ENCODE measurements at places on chromosomes 2 and 18.

GRCh38 chr18:1513519-1513918 is 608.8 kb downstream of the ADCYAP1 start:
- DNase-seq, result peak; percentile 24

- no peak for DNase-seq
Measured at GRCh38 chr2:219706823-219707281, 79.4 kb downstream of the SLC4A3 start.

- DNase-seq, result no peak
Measured at GRCh38 chr2:3597567-3597966, 2.7 kb downstream of the COLEC11 start.

- DNase-seq, result no peak
Measured at GRCh38 chr2:86350751-86351150, 13.3 kb upstream of the REEP1 start.

- DNase-seq, result peak; percentile 86
Measured at GRCh38 chr2:233247744-233248143, 3.7 kb upstream of the ATG16L1 start.

DNA sequence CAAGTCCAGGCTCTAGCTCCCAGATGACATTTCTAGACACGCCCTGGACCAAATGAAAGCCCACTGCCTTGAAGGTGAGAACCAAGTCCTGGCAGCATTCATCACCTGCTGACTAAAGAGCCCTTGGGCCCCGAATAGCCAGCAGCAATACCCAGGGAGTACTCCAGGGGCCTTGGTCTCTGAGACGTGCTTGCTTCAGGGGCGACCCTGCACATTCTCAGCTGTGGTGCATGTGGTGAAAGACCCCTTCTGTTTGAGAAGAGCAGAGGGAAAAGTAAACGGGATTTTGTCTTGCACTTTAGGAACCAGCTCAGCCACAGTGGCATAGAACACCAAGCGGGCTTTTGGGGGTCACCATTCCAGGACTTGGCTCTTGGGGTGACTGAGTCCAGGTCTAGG is 260.5 kb upstream of the MYT1L start:
- DNase-seq, result no peak

GRCh38 chr18:36522509-36522908 is 225.0 kb downstream of the FHOD3 start:
- no peak for DNase-seq

GRCh38 chr18:22822841-22823508 is 110.2 kb upstream of the RBBP8 start:
- no peak for DNase-seq

Data from RCC 7860 (cell line).